Inflammatory macrophage treated with lipopolysaccharide for 4 hours (primary cell): ENCODE measurements at places on chromosomes 7 and 10.

DNA sequence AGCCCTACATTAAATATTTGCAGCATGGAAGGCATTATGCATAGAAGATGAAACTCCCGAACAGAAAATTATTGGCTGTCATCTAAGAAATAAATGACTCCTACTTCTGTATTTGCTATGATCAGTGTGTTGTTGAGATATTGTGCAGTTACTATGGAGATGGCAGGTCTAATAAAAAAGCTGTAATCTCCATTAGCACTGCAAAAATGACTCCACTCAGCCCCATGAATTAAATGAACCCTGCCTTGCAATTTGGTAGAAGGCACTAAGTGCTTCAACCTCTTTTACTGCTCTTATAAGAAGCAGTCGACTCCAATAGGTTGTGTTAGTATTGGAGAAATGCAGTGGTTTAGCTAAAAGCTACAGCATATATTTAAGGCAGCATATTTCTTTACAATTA is 290.0 kb upstream of the PHYHIPL start:
- DNase-seq: no peak

DNA sequence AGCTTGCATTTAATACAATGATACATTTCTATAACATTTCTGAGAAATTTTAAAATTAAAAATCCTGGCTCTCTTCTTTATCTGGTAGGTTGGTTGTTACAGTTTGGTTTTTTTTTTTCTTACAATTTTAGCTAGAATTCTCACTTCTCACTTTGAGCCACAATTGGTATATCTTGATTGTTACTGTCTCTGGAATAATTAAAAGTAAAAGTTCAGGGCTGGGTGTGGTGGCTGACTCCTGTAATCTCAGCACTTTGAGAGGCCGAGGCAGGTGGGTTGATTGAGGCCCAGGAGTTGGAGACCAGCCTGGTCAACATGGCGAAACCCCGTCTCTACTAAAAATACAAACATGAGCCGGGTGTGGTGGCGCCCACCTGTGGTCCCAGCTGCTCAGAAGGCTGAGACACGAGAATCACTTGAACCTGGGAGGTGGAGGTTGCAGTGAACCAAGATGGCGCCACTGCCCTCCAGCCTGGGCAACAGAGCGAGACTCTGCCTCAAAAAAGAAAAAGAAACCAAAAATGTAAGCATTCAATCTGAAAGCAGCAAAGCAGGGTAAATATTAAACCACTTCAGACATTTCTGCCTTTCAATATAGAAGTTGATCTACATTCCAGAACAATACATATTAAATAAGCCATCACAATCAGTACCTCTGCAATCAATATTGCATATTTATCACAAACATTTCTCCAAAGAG is 88.6 kb upstream of the PFKP start:
- no peak for DNase-seq

GRCh38 chr7:144384071-144384470 is 19.4 kb downstream of the NOBOX start:
- DNase-seq: no peak

GRCh38 chr7:74514131-74514591 is 60.5 kb downstream of the GTF2IRD1 start:
- DNase-seq: no peak
